ENCODE measurements at places on chromosomes 16 and 17. TPM values are rescaled to one million over a fixed set of nuclear protein-coding genes. Genes with fewer than 3 reads are reported as not detected.

GRCh38 chr16:66952430-66953110, 8.5 kb upstream of the CES3 start:
- DNase-seq = no peak

CFAP97D1 gene
- total RNA-seq = not detected

DNA sequence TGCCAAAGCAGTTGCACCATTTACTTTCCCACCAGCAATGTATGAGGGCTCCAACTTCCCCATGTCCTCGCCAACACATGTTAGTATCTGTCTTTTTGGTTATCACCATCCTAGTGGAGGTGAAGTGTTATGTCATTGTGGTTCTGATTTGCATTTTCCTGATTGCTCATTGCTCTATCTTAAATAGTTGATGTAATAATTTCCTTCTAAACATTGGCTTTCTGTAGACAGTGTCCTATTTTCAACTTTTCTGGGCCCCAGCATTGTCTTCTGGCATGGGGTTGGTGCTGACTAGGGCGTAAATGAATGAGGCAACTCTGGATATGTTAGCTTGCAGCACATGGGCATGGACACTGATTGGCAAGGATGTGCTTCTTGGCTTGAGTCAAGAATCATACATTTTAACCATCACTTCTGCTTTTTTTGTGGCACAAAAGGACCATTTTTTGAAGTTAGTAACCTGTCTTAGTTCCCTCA, 25.1 kb downstream of the PLCG2 start:
- no peak for DNase-seq

DNA sequence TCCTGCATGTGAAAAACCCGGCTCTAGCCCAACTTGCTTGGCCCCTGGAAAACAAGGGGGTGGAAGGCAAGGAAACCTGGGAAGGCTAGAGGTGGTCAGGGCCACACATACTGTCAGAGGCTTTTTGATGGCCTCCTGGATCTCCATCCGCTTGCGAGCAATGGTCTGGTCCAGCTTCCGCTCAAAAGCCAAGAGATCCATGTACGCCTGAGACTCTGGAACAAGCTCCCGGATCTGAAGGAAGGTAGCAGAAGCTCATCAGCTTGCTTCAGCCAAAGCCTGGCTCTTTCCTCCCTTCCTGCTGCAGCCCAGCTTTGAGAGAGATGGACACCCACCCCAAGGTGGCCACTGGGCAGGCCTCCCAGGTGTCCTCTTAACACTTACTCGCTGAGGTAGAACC, 5.7 kb downstream of the SMARCD2 start:
- no peak for DNase-seq

DNA sequence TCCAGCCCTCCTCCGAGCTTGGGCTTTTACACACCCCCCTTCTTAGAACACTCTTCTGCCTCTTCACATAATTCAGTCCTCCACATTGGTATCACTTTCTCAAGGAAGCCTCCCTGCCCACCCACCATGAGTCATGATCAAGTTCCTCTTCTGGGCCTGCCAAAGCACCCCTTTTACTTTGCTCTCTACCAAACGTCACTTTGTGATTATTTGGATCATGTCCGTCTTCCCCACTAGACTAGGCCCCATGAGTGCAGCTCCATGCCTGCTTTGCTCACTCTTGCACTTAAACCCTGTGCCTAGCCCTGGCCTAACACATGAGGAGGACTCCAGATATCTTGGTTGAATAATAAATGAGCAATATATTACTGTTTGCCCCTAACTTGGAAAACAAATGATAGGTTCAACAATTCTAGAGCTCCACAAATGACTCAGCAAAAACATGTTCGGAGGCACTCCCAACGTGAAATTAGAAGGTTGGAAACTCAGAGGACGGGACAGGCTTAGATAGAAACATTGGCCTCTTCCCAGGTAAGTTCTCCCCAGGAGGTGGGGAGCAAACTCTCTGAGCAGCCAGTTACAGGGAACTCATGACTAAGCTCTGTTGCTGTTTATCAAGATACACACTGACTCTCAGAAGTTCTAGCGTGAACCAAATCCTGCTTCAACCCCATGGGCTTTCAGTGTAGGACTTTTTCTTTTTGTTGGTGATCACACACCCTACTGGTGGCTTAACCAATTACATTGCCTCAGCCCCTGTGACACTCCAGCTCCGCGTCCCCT, 28.3 kb downstream of the G6PC1 start:
- DNase-seq = peak; percentile 82

DNA sequence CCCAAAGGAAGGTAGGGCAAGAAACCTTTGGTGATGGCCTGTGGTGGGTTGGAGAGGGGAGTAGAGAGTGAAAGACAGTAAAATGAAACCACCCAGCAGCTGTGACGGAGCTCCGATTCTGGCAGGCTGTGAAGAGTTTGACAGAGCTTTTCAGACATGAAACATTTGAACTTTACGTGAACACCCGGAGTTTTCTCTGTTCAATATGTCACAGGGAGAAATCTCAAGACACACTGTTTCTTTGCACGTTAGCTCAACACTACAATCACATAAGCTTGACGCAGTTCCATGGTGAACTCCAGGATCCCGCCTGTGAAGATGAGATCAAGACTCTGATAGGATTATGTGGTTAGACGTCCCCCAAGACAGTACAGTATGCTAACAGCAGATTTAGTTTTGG, 79.6 kb upstream of the CDH11 start:
- DNase-seq = peak; percentile 91

GRCh38 chr16:53745086-53745485, 41.1 kb downstream of the FTO start:
- DNase-seq = peak; percentile 64

DNA sequence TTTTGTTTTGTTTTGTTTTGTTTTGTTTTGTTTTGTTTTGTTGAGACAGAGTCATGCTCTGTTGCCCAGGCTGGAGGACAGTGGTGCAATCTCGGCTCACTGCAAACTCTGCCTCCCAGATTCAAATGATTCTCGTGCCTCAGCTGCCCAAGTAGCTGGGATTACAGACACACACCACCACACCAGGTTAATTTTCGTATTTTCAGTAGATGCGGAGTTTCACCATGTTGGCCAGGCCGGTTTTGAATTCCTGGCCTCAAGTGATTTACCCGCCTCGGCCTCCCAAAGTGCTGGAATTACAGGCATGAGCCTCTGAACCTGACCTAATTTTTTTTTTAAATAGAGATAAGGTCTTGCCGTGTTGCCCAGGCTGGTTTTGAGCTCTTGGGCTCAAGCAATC, 46.5 kb downstream of the CACNG3 start:
- no peak for DNase-seq

GRCh38 chr16:8661703-8662102, 12.7 kb upstream of the ABAT start:
- no peak for DNase-seq

DNA sequence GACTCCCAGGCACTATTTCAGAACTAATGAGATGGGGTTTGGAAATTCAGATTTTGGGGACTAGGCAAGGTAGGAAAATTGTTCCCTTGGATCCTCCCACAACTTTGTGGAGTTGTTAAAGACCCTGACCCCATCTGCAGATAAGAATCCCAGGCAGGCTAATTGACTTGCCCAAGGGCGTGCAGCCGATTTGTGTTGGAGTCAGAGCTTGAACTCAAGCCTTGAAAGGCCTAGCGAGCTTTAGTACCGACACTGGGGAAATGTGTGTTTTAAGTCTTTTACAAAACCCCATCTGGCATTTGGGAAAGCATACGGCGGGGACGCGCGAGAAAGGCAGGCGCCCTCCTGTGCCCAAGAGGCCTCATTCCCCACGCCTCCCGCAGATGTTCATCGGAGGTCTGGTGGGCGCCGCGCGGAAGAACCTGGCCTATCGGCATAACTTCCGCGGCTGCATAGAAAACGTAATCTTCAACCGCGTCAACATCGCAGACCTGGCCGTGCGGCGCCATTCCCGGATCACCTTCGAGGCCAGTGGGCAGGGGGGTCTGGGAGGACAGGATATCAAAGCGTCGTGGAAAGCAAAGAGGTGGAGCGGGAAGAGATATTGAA, 4.3 kb downstream of the CNTNAP1 start:
- DNase-seq = no peak

- no peak for DNase-seq
These were observed 18.9 kb downstream of the MMP15 start for GRCh38 chr16:58044266-58045019.

GRCh38 chr17:47199627-47200324, 9.4 kb upstream of the MYL4 start:
- DNase-seq = no peak

MFSD11 gene
- total RNA-seq = 23.0 TPM

DNA sequence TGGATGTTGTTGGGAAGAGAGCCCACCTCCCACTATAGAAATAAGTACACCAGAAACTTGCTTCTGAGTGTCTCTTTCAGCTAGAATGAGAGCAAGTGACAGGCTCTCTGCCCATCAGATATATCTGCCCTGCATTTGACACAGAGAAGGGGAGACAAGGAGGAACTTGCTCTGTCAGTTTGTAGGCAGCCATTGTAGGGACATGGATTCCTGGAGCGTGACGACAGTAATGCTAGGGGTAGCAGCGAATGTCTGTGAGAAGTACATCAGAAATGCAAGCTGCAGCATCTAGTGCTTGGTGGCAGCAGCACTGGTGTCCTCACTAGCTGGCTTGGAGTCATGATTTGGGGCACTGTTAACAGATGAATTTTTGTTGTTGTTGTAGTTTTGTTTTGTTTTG, 23.0 kb downstream of the ZNF200 start:
- DNase-seq = no peak

- no peak for DNase-seq
These were observed 216.8 kb upstream of the RPL38 start for GRCh38 chr17:73986641-73987177.

GRCh38 chr17:64386412-64387144, 4.1 kb downstream of the PECAM1 start:
- DNase-seq = peak; percentile 52

- DNase-seq = no peak
These were observed 40.9 kb upstream of the PVALEF start for GRCh38 chr17:81124377-81124776.

KRTAP4-3 gene
- total RNA-seq = not detected

DNA sequence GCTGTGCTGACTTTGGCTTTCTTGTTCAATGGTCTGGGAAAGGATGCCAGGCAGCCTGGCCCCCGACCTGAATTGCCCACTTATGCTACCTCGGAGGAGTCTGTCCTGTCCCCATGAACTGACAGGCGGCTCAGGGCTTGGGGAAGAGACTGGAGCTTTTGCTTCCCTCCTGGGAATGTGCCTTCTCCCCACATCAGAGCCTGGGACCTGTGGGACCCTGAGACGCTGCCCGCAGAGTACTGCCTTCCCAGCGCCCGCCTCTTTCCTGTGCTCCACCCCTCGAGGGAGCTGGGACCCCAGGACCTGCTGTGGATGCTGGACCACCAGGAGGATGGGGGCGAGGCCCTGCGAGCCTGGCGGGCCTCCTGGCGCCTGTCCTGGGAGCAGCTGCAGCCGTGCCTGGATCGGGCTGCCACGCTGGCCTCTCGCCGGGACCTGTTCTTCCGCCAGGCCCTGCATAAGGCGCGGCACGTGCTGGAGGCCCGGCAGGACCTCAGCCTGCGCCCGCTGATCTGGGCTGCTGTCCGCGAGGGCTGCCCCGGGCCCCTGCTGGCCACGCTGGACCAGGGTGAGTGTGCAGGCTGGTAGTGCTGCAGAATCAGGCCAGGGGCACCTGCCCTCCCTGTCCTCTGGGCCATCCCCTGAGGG, 18.5 kb downstream of the FCSK start:
- DNase-seq = no peak

DNA sequence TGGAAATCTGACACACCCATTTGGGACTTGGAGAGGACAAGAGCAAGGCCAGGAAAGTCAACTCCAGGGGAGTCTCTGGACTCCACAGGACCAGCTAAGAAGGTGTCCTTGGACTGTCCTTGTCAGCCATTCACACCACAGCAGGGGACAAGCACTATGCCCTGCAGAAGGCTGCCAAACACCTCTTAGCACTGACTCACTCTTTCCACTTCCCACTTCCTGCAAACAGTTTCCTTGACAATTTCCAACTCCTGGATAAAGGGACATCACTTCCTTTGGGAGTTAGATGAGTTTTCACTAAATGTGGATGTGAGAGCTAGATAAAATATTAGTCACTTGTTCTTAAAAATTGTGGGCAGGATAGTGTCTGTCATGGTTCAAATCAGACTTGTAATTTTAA, 37.8 kb upstream of the BCAR1 start:
- DNase-seq = peak; percentile 78

DNA sequence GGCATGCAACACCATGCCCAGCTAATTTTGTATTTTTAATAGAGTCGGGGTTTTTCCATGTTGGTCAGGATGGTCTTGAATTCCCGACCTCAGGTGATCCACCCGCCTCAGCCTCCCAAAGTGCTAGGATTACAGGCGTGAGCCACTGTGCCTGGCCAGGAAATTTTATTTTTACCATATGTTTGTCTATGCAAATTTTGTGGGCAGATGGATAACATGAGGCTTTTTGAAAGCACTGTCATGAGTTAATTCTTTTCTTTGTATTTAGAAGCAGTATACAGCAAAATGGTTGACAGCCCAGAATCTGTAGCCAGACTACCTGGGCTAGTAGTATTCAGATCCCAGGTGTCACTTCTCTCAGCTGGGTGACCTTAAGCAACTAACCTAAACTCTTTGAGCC, 8.5 kb upstream of the KPNB1 start:
- no peak for DNase-seq

- DNase-seq = no peak
These were observed 5.9 kb downstream of the CYGB start for GRCh38 chr17:76531486-76532038.

ARHGDIG gene
- total RNA-seq = not detected

NPLOC4 gene
- total RNA-seq = 26.9 TPM

- DNase-seq = no peak
These were observed 6.6 kb downstream of the ABCA5 start for GRCh38 chr17:69320210-69320907.

DNA sequence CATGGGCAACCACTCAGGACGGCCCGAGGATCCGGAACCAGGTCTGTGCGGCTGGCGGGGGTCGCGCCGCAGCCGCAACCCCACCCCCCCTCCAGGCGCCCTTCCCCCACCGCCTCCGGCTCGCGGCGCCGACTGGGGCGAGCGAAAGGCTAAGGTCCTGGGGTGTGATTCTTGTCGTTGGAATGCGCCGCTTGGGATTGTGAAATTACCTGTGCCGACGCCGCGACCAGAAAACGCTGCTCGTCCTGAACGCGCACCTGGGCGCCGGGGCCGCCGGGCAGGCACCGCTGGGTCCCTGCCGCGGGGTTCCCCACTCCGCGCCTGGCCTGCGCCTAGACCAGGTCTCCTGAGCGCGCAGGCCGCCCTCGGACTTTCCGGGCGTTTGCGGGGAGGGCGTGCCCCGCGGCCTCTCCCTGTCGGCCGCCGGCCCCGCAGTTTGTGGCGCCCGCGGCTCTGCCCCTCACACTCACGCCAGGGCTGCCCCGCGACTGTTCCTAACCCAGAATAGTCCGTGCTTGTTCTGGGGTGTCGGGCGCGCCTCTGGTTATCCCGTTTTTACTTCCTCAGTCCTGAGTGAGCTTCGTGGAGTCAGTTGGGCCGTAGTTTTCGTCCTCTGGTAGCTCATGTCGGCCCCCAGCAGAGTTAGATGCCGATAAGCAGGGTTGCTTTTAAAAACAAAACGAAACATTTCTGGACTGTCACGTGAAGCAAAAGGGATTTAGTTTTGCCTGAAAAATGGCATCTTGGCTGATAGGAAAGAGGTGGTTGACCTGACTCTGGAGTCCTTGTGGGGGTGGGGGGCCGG, 147.2 kb downstream of the SPECC1 start:
- DNase-seq = peak; percentile 39

GRCh38 chr17:36014946-36015345, 2.8 kb downstream of the CCL23 start:
- no peak for DNase-seq

GRCh38 chr17:15220785-15221184, 44.3 kb downstream of the PMP22 start:
- no peak for DNase-seq

ADORA2B gene
- total RNA-seq = 14.4 TPM

- DNase-seq = no peak
These were observed 21.7 kb upstream of the PAFAH1B1 start for GRCh38 chr17:2571523-2572303.

KRT33B gene
- 0.24 TPM for total RNA-seq
